ENCODE measurements at places on chromosomes 12 and 14.

- DNase-seq: no peak
These were observed 87.2 kb downstream of the PAPLN start for GRCh38 chr14:73324533-73324932.

DNA sequence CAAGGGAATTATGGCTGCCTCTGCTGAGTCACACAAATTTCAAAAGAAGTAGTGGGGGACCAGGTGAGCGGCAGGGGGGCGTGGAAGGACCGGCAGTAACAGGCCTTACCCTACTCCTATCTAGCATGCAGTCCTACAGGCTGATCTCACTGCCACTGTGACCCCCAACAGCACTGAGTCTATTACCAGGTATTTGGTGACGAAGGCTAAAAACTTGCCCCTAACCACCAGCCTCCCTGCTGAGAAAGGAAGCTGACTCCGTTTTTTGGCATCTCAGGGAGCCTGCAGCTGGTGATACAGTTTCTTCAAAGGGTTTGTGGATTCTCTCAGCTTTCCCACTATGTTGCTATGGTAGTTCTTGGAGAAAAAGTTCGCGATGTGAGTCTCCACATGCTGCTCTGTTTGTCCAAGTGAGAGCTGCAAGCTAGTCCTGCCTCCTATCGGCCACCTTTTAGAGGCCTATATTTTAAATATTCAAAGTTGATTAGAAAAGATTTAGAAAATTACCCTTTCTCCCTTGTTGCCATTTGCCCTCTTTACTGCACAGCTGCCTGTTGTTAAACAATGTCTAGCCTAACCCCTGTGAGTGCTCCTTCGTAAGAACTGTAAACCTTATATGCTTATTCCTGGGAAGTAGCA lies 57.1 kb upstream of the SLCO1B1 start:
- DNase-seq: no peak

- no peak for DNase-seq
These were observed 13.5 kb downstream of the TCL1A start for GRCh38 chr14:95700221-95700976.

- DNase-seq: no peak
These were observed 353.0 kb upstream of the SFSWAP start for GRCh38 chr12:131357920-131358319.

- no peak for DNase-seq
These were observed 75.3 kb upstream of the SYT10 start for GRCh38 chr12:33514893-33515292.

- DNase-seq: no peak
These were observed 12.9 kb downstream of the RIMBP2 start for GRCh38 chr12:130702966-130703732.

GRCh38 chr12:78651755-78652154 lies 212.8 kb upstream of the SYT1 start:
- no peak for DNase-seq

DNA sequence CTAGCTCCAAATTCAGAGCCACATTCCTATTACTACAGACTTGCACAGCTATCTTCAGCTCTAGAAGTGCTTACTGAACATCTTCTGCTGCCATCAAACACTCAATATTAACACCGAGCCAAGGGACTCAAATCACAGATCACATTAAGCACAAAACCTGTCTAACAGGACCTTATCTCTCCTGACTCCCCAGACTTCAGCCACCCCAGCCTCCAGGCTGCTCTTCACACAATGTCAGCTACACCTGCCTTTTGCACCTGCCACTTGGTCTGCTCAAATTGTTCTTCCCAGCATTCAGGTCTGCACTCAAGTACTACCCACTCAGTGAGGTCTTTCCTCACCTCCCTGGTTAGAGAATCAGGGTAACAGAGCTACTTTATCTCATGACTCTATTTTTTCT lies 57.1 kb downstream of the GALC start:
- no peak for DNase-seq

- no peak for DNase-seq
These were observed 14.0 kb upstream of the PTGDR start for GRCh38 chr14:52253503-52253902.
